KG1 (cell line): ENCODE measurements at places on chromosomes 4 and X.

- no peak for DNase-seq
Measured at GRCh38 chrX:153061732-153062131, 5.5 kb downstream of the PNMA3 start.

DNA sequence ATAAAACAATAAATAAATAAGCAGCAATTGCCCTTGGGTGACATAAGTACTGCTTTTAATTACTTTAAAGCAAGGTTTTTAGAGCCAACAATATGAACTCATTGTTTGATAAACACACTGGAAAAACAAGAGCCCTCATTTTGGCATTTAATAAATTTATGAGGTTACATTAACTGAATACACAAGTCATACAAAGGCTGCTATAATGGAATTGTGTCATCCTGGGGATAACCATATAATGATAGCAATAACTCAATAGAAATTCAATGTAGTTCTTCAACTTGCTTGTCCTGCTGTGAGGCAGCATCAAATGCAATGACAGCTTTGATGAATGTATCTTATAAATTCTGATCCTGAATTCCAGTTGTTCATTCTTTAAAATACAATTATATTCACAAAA, 1512.5 kb downstream of the STIM2 start:
- no peak for DNase-seq

DNA sequence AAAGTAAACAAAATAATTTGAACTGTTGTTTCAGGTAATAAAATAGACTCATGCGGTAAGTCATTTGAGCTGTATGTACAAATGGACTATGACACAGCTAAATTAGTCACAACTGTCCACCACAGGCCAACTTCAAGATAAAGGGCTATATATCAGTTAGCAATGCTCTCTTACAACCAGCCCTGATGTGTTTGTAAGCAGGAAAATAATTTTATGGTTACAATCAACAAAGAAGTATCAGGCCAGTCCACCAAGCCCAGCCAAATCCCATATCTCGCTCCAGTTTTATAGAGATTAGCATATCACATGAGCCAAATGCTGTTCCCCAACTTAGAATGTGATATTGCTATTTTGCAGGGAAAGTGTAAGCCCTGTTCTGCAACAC, 511 bp upstream of the DUSP21 start:
- DNase-seq, result no peak

GRCh38 chr4:70660106-70660505, 6.2 kb downstream of the JCHAIN start:
- no peak for DNase-seq

DNA sequence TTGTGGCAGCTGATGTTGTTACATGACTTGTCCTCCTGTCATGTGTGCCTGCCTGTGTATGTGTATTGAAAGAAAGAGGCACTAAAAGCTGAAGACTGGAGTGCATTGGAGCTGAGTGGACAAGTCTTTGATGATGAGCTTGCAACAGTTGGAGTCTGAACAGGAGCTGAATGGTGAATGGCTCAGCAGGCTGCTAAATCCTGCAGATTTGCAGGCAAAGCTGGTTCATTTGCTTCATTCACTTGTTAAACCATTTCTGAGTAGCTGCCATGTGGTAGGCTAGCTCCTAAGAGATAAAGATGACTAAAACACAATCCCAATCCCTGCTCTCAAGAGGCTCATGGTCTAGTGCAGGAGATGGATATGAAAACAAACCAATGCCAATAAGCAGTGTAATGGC, 217.3 kb downstream of the CHRDL1 start:
- DNase-seq, result no peak

DNA sequence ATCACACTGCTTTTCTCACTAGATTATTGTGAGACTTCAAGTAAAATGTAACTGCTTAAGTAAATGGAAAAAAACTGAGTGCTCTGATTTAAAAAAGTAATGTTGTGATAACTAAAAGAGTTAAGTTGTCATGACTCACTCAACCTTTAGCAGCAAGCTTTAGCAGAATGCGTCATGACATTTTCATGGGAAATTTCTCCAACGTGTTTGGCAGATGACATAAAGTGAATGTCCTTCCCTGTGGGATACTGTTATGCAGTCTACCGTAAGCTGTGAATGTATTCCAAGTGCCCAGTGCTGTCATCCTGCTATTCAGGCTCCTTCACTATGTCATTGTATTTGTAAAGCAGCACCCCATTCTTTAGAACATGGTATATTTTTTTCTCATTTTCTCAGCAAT, 136.2 kb downstream of the CPXCR1 start:
- no peak for DNase-seq

GRCh38 chr4:23819041-23819511, 70.8 kb downstream of the PPARGC1A start:
- no peak for DNase-seq

- DNase-seq, result no peak
Measured at GRCh38 chr4:108982402-108983185, 219.7 kb upstream of the ETNPPL start.
